Left lung (tissue), 14 donors: ENCODE measurements at places on chromosomes 13 and 19. TPM values are rescaled to one million over a fixed set of nuclear protein-coding genes. Genes with fewer than 3 reads are reported as not detected.

GRCh38 chr19:44608391-44608821 is 5.0 kb upstream of the IGSF23 start:
- no peaks in the 10 kb centered on the region for H3K27me3 ChIP-seq
- H3K4me1 ChIP-seq = peaks cover 28% of the 10 kb centered on the region
- no peak overlapping the region for H3K4me3 ChIP-seq
- DNase-seq = no peak
- no peak overlapping the region for H3K27ac ChIP-seq

DNA sequence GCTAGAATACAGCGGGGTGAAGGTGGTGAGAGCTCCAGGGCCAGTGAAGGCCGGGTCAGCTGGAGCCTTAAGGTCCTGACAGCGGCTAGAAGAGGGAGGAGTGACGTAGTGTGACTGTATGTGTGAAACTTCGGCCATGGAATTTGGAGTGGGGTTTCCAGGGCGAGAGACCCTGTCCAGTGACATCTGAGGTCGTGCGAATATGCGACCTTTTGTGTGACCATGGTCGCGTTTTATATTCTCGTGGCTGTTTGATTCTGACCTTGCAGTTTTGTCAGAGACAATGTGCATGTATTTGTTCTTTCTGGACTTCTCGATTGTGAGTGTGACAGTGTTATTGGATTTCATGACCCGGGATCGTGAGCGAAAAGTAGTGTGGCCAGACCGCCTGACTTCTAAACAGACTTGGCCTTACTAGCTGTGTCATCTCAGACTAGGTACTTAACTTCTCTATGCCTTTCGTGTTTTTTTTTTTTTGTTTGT is 405 bp upstream of the ZNF569 start:
- peaks cover 4% of the 10 kb centered on the region for H3K4me1 ChIP-seq
- no peaks in the 10 kb centered on the region for H3K27me3 ChIP-seq
- H3K4me3 ChIP-seq = peak overlapping the region; percentile 88
- no peaks in the 10 kb centered on the region for H3K36me3 ChIP-seq
- no peak for DNase-seq

DNA sequence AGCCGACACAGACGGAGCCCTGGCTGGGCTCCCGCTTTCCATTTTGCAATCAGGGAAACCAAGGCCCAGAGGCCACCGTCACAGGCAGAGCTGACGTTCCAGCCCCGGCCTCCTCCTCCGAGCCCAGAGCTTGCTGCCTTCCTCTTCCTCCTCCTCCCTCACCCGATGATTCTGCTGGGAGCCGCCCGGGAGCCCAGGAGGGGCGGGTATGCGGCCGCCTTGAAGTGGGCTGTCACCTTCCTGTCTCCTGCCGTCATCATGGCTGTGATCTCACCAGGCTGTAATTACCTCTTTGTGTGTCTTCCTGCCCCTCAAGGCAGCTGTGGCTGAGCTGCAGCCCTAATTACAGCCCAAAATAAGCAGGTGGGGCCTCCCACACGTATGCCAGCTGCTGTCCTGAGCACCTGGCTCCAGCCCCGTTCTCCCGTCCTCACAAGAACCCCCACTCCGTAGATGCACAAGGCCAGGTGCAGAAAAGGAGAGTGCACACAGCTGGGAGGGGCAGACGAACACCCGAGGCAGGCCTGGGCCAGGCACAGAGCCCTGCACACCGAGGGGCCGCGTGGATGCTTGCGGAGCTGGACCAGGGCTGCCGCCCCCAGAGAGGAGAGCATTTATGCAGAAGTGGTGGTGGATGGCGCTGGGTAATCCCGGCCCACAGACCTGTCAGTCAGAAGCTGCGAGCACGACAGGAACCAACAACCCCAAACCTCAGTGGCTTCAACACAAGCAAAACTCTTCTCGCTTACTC is 4.0 kb downstream of the TPGS1 start:
- no peaks in the 10 kb centered on the region for H3K27me3 ChIP-seq
- peak overlapping the region; percentile 20 for H3K4me3 ChIP-seq
- DNase-seq = no peak
- H3K4me1 ChIP-seq = peaks cover 44% of the 10 kb centered on the region
- H3K27ac ChIP-seq = peak overlapping the region; percentile 71

GRCh38 chr13:106523576-106523975 is 11.9 kb downstream of the EFNB2 start:
- no peaks in the 10 kb centered on the region for H3K36me3 ChIP-seq
- H3K27ac ChIP-seq = no peak overlapping the region
- H3K4me3 ChIP-seq = no peak overlapping the region

DNA sequence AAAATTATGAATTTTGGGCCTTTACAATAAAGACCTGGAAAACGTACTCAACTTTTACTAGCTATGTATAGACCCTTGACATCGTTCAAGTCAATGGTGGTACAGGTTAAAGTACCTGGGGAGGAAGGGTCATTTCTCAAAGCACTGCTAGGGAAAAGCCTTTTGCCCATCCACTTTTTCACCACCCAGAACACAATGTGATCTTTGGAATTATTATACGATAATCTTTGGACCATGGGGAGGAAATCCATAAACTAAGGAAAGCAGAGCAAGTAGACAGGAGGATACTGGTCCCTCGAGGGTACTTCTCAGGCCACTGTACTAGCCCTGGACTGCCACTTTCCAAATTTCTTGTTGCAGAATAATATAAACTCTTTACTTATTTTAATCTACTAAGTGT is 39.5 kb downstream of the UBL3 start:
- H3K4me1 ChIP-seq = peaks cover 5% of the 10 kb centered on the region
- H3K36me3 ChIP-seq = no peaks in the 10 kb centered on the region
- no peak overlapping the region for H3K4me3 ChIP-seq
- H3K27me3 ChIP-seq = no peaks in the 10 kb centered on the region

DNA sequence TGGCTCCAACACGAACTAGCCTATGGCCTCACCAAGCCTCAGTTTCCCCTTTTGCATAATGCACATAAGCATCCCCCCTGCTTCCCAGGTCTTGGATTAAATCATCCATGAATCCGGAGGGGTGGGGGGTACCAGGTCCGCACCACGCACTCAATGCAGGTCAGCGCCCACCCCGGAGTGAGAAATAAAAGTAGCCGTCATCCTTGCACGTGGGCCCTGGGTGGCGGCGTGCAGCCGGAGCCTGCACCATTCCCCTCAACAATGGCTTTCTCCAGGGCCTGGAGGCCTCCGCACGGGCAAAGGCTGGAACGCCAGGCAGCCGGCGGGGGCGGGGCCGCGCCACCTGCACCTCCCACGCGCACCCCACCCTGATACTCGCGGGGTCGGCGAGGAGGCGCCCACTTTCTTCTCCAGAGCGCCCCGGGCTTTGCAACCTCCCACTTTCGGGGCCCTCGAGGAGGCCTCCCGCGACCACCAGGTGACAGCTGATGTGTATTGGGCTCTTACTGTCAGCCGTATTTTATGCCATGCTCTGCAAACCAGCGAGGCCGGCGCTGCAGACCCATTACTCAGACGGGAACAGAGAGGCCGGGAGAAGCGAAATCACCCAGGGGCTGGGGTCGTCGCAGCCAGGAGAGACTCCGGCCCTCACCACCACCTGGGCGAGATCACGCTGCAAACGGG is 767 bp upstream of the GADD45B start:
- H3K36me3 ChIP-seq = peaks cover 16% of the 10 kb centered on the region
- peaks cover 25% of the 10 kb centered on the region for H3K4me1 ChIP-seq
- H3K27ac ChIP-seq = peak overlapping the region; percentile 87

Gene C19orf38
- 2.8 TPM for polyA plus RNA-seq

Gene PGLYRP2
- not detected for polyA plus RNA-seq

Gene PPP1R12C
- 82.4 TPM for polyA plus RNA-seq

Gene PCDH20
- 9.4 TPM for polyA plus RNA-seq

Gene PRSS57
- 0.26 TPM for polyA plus RNA-seq

Gene LILRA1
- 0.51 TPM for polyA plus RNA-seq

Gene ARHGAP35
- 49.0 TPM for polyA plus RNA-seq

Gene DLL3
- 0.13 TPM for polyA plus RNA-seq

Gene ERCC1
- 96.9 TPM for polyA plus RNA-seq
